ENCODE measurements at places on chromosomes 7 and 10.

DNA sequence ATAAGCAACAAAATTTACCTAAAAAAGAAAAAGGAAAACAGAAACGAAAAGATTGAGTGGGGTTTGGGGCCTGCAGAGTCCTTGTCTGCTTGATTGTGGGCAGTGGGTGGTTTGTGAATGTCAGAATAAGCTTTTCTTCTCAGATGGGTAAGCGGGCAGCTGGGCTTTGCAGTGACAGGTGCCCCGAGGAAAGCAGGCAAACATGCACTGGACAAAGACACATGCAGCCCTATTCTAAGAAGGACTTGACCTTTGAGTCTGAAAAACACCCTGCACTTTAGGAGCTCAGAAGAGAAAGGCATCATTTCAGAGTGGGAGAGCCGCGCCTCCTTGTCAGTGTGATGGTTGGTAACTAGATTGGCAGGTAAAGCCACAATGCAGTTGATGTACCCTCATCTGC lies 562.7 kb downstream of the PTPRN2 start:
- no peak for DNase-seq

GRCh38 chr7:26686448-26686981 lies 177.9 kb downstream of the SKAP2 start:
- no peak for DNase-seq

- DNase-seq: no peak
Observed at GRCh38 chr10:513393-513792, 176.1 kb downstream of the DIP2C start.

DNA sequence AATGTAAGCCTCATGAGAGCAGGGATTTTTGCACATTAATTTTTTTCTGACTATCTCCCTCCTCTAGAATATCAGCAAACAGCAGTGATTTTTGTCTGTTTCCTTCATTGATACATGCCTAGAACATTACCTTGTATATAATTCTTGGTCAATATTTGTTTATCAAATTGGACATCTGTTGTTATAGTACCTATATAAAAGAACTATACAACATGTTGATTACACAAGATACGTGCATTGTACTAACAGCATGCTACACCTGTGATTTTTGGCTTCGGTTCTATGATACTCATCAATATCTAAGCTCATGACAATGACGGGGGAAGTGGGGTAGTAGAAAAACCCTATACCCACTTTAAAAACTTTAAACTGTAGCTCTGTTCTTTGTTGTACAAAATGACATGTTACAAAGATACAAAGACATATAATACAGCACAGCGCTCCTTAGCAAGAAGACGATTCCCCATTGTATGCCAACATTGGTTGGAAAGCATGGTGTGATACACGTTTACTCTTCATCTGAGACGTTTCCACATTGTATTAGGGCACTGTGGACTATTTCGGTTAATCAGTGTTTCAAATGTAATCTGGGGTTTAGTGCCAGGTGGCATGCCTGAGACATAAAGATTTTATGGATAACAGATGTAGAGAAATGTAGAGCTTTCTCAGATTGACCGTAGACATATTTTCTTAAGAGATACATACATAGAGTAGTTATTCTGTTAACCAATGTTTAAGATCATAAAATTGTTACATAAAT lies 70.5 kb upstream of the FOXP2 start:
- no peak for DNase-seq

GRCh38 chr7:2032030-2032875 lies 200.5 kb downstream of the MAD1L1 start:
- DNase-seq: no peak

All from stimulated activated CD4-positive, alpha-beta T cell treated with anti-CD3 and anti-CD28 coated beads, Interleukin-12 subunit alpha, Interleukin-12 subunit beta, amount 100 ng/mL, for 48 hours (primary cell).